Astrocyte (in vitro differentiated cells and primary cell): ENCODE measurements at places on chromosomes 16 and 17.

GRCh38 chr17:41335747-41336146 is 14.9 kb downstream of the KRT33A start:
- no peak for DNase-seq

GRCh38 chr16:85330694-85331188 is 218.5 kb upstream of the CIBAR2 start:
- DNase-seq = peak; percentile 84

- no peak for DNase-seq
Observed at GRCh38 chr16:14301169-14302030, 230.3 kb downstream of the MRTFB start.

DNA sequence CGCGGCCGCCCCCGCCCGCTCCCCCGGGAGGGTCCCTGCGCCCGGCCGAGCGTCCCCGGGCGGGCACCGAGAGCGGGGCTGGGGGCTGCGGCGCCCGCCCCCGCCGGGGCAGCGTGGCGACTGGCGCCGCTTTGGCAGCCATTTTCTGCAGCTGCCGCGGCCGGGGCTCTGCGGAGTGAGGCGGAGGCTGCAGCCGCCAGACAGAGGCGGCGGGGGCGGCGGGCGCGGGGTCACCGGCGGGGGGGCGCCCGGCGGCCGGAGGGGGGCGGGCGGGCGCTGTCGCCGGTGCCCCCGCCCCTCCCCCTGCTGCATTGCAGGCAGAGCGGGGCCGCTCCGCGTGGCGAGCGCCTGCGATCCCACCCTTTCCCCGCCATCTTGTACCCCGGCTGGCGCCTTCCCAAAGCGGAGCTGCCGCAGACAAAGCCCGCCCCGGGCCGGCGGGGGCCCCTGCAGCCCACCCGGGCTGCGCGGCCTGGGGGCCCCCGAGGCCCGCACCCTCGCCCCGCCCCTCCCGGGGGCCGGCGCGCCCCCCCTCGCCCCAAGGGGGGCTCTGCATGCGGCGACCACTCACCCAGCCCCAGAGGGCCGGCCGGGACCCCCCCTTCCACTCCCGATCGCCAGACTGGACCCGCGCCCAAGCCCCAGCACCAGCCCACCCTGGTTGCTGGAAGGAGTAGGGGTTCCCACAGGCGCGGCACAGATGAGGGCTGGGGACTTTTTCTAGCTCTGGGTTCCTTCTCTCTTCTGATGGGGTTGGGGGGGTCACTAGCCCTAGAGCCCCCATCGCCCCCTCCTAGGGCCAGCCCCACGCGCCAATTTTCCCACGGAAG is 16.6 kb upstream of the CBX8 start:
- DNase-seq = no peak

DNA sequence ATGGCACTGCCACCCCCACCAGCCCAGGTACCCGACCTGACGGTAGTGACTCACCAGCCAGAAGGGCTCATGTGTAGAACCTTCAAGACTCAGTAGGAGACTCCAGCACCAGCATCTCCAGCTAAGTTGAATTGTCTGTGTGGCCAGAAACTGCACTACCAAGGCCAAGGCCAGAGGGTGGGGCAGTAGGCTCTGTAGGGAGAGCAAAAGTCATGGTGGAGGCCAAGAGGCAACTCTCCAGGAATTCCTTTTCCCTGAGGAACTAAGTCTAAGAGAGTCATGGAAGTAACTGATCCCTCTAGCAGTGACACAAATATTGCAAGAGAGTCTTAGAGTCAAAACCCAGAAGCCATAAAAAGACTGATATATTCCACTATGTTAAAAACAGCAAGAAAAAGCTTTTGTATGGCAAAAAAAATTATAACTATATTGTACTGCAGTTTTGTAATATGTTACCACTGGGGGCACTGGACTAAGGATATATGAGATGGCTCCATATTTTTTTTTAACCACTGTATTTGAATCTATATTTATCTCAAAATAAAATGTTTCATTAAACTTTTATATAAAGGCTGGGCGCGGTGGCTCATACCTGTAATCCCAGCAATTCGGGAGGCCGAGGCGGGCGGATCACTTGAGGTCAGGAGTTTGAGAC is 30.2 kb upstream of the GUCY2D start:
- no peak for DNase-seq

- no peak for DNase-seq
Observed at GRCh38 chr16:17744921-17745572, 274.3 kb upstream of the XYLT1 start.

GRCh38 chr16:894841-895240 is 75.9 kb downstream of the LMF1 start:
- DNase-seq = no peak

DNA sequence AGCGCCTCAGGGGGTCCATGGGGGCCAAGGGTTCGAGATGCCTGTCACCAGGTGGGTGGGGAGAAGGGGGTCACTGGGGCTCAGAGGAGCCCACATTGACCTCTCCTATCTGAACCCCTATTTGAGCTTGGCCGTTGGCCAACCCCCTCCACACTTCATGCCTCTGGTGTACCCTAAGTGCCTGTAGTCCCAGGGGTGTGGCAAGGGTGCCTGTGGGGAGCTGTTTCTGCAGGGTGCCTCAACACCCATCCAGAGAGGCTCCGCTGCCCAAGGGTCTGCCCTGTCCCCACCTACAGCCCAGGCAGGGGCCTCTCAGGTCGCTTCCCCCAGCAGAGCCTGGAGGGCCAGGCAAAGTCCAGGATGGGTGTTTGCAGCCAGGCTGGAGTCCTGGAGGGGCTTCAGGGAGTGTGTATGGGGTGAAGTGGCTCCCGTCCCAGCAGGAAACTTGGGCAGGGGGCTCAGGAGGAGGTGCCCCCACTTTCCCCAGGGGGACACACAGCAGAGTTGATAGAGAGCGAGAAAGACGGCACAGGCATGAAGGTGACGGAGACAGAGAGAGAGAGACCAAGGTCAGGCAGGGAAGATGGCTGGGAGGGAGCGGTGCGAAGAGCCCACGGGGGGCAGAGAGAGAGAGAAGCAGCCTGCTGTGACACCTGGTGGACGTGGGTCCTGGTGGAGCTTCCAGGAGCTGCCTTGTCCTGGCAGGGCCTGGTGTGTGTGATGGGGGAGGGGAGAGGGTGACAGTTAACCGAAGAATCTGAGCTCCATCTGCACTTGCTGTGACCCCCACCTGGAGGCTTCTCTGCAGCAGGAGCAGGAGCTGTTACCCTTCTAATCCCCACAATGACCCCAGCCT is at the start of gene SEPTIN12:
Gene SEPTIN12, minus strand, starts transcription at position 719 of the 856 bp plus-strand sequence. Its CDS starts 700 bp downstream, at position 19.
- no peak for DNase-seq

- DNase-seq = no peak
Observed at GRCh38 chr17:8975091-8975725, 9.7 kb upstream of the PIK3R5 start.

GRCh38 chr17:66654106-66654740 is 180.7 kb upstream of the CACNG5 start:
- DNase-seq = peak; percentile 65

- DNase-seq = no peak
Observed at GRCh38 chr16:58510776-58511628, 4.3 kb upstream of the SETD6 start.

DNA sequence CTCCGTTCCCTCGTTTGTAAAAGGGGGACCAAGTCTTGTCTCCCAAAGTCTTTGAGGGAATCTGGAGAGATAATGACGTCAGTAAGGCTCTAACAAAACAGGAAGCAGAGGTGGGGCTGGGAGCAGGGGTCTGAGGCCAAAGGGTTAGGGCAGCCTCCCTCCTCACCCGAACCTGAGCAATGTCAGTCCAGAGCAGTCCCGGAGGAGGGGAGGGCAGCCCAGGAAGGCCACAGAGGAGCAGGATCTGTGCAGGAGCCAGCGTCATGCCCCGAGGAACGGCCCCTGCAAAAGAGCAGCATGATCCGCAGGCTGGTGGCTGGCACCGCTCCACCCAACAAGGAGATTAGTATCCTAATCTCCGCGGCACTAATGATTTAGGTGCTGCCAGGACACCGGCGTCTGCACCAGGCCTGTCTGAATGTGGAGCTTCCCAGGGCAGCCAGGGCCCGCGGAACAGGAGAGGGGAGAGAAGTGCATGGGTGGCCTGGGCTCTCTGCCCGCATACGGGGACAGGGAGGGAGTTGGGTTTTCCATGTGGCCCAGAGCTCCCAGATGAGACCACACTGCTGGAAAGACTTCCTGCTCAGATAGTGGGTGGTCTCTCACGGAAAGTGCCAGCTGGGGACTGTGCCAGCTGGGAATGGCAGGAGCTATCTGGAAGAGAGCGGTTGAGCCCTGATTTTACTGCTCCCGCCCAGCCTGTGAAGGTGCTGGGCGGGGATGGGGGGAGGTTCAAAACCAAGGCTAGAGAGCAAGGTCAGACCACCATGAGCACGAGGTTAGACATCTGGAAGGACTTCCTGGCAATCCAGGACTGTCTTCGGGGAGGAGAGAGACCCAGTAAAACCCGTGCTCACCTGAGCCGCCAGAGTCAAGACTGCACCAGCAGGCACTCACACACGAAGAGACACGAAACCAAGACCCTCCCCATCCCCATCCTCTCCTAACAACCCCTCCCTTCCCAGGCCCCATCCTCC is 11.0 kb upstream of the KRT17 start:
- DNase-seq = no peak

DNA sequence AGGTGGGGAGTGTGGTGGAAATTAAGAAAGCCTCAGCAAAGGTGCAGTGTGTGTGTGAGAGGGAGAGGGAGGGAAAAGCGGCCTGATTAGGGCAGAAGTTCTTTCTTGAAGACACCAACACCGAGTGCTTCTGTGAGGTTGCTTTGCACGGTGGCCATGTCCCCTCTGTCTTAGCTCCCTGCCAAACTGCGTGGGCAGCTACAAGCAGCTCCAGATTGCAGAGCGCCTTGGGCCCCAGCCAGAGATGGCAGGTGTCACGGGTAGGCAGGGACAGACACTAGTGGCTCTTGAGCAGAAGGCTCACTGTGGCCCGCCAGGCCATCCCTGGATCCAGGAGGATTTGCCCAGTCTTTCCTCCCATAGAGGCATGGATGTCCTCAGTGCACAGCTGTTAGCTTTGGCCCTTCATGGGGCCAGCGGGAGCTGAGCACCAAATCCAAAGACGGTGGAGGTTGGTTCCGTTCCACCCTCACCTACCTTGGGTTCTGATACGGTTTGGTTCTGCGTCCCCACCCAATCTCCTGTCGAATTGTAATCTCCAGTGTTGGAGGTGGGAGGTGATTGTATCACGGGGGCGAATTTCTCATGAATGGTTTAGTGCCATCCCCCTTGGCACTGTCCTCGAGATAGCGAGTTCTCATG is 21.4 kb downstream of the KIAA0513 start:
- no peak for DNase-seq

GRCh38 chr16:57304169-57305061 is 19.9 kb upstream of the PLLP start:
- DNase-seq = peak; percentile 65

GRCh38 chr16:27214084-27214961 is 11.0 kb downstream of the KDM8 start:
- no peak for DNase-seq

DNA sequence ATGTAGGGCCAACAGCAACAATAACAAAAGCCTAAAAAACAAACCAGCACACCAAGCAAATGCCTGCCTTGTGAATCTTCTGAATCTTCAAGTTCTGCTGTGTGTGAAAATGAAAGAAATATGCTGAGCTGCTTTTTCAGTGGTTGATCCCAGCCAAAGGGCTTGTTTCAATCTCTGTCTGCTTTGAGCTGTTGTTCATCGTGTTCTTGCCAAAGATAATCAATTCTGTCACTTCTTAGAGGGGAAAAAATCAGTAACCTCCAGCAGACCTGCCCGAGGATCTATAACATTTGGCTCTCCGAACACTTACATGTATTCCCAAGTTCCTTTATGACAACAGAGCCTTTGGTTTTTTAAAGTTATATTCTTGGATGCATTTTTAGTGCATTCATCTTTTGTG is 65.9 kb downstream of the VPS35L start:
- DNase-seq = no peak

- no peak for DNase-seq
Observed at GRCh38 chr16:1194665-1195392, 30.2 kb downstream of the TPSG1 start.

DNA sequence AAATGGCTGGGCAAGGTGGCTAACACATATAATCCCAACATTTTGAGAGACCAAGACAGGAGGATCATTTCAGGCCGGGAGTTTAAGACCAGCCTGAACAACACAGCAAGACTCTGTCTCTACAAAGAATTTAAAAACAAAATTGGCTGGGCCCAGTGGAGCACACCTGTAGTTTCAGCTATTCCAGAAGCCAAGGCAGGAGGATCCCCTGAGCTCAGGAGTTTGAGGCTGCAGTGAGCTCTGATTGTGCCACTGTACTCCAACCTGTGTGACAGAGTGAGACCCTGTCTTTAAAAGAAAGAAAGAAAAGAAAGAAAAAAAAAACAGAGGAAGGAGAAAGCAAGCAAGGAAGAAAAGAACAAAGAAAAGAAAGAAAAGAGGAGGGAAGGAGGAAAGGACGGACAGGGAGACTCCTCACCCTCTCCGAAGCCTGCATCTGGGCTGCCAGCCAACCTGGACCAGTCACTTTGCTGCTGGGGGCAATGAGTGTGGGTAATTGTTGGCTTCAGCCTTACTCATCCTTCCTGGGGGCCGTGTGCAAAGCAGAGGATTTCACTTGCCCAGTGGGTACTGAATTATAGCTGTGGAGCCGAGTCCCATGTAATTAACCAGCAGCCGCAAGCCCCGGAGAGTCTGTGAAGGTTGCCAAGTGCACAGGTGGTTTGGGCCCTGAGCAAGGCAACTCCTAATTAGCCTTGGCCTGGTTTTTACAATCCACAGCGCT is 6.7 kb upstream of the MT4 start:
- peak; percentile 67 for DNase-seq

GRCh38 chr16:83946781-83947566 is 6.1 kb upstream of the OSGIN1 start:
- DNase-seq = no peak

DNA sequence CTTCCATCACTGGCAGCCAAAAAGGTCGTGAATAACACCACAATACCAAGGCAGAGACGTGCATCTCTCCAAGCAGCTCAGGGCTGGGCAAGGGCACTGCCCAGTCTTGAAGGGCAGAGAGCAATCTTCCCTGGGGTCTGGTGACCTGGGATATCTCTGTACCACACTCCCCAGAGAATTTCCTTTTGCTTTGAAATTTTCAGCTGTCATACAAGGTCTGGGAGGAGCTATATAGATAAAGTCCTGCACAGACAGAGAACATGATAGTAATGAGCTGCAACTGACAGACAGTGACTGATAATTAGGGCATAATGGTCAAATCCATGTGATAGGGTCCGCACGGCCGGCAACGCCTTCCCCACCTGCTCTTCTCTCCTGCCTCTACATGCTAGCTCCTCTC is 68.2 kb downstream of the DYNLRB2 start:
- DNase-seq = no peak

GRCh38 chr17:962670-963069 is 16.9 kb downstream of the NXN start:
- DNase-seq = no peak
